Glomerular endothelial cell (primary cell): ENCODE measurements at places on chromosomes 1 and 21. TPM values are rescaled to one million over a fixed set of nuclear protein-coding genes. Genes with fewer than 3 reads are reported as not detected.

GRCh38 chr1:168127503-168127902 lies 9.2 kb downstream of the GPR161 start:
- DNase-seq, result no peak

GRCh38 chr1:9784508-9785133 lies 39.1 kb downstream of the CLSTN1 start:
- peak; percentile 48 for DNase-seq

DNA sequence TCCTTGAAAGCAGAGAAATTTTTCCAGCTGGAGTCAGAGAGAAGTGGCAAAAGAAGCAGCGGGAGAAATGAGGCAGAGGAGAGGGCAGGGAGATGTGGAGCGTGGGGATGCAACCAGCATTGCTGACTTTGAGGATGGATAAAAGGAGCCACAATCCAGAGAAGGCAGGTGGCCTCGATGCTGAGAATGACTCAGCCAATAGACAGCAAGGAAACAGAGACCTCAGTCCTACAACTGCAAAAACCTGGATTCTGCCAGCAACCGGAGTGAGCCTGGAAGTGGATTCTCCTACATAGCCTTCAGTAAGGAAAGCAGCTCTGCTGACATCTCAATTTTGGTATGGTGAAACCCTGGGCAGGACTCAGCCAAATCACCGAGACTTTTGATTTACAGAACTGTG lies 128.9 kb upstream of the ATP1B1 start:
- DNase-seq, result no peak

- no peak for DNase-seq
Observed at GRCh38 chr1:231421546-231421970, 529 bp downstream of the EGLN1 start.

DNA sequence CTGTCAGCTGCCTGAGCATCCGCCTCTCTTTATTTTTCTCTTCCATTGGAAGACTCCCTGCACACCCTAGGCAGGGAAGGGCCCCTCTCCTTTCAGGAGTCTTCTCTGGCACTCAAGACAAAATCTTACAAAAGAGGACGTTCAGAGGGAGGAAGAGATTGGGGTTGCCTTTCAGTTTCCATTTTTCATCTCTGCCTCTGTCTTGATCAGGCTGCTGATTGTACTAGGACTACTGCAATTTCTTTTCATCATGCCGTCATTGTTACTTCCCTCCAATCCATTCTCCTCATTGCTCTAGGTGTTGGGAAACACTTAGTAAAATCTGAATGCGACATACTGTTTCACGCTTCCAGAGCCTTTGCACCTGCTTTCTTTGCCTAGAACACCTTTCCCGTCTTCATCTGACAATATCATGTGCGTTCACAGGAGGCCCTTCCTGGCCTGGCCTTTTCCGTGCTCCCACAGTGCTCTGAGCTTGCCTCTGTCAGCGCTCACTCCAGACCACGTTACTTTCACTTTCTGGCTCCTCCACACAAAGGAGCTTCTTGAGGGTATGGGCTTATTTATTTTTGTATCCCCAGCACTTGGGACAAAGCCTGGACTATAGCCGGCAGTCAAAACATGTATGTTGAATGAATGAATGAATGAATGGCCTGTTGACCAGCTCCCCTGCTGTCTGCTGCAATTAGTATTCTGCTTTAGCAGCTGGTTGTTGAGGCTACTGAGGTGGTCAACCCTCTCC lies 10.9 kb downstream of the LRRC71 start:
- DNase-seq, result no peak

GRCh38 chr1:183011859-183012258 lies 11.4 kb upstream of the LAMC1 start:
- no peak for DNase-seq

The AIM2 gene
- total RNA-seq, result not detected in 2 replicates

The LHX8 gene
- total RNA-seq, result not detected in 2 replicates

DNA sequence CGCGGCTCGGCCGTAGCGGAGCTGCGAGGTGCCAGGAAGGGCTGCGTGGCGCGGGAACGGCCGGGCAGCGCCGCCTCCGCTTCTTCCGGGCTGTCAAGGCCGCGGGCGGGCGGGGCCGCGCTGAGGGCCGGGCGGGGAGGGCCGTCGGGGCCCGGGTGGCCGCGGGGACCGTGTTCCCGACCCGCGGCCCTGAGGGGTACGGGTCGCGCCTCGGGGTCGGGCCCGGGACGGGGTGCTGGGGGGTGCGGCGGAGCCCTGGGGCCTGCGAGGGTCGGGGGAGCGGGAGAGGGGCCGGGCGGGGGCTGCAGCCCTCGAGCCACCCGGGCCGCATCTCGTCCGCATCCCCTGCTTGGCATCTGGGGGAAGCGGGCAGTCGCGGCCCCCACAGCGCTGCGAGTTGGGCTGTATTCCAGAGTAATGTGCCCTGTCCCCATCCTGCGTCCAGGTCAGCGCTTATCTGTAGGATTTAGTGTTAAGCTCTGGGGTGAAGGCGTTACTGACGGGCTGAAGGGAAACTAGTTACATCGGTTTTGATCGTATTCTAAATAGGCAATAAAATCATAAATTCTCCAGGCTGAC lies 379 bp downstream of the RER1 start:
- no peak for DNase-seq

- DNase-seq, result no peak
Observed at GRCh38 chr1:37476460-37477197, 2.2 kb downstream of the ZC3H12A start.
